Cardiac ventricle fibroblast (primary cell): ENCODE measurements at places on chromosomes 1 and 21. TPM values are rescaled to one million over a fixed set of nuclear protein-coding genes. Genes with fewer than 3 reads are reported as not detected.

Gene CDK18
- total RNA-seq: 2.9 and 4.6 TPM in 2 replicates

Gene SH2D5
- total RNA-seq: 0.25 and 0.59 TPM in 2 replicates

Gene SMIM1
- 2.1 TPM in 1 of 2 replicates, not detected in the other for total RNA-seq

Gene DEPDC1
- 0.81 and 1.5 TPM in 2 replicates for total RNA-seq

Gene KCNE1
- 0.05 TPM in 1 of 2 replicates, not detected in the other for total RNA-seq

Gene GPR153
- 13.0 and 14.0 TPM in 2 replicates for total RNA-seq

Gene MAP3K21
- total RNA-seq: 0.10 and 0.12 TPM in 2 replicates

Gene SYT14
- 0.05 and 0.19 TPM in 2 replicates for total RNA-seq

Gene SLC35F3
- total RNA-seq: not detected in 2 replicates

Gene LRRC71
- total RNA-seq: not detected in 2 replicates

Gene ANKRD45
- not detected in 2 replicates for total RNA-seq

Gene S100A12
- total RNA-seq: not detected in 2 replicates

Gene S100A9
- not detected in 2 replicates for total RNA-seq

Gene CHI3L1
- 2,798 and 3,366 TPM in 2 replicates for total RNA-seq

Gene ADCY10
- 0.06 TPM in 1 of 2 replicates, not detected in the other for total RNA-seq

Gene SIKE1
- 41.7 and 45.2 TPM in 2 replicates for total RNA-seq

Gene VWA5B1
- not detected in 2 replicates for total RNA-seq

Gene NUDT4B
- total RNA-seq: 17.1 and 19.0 TPM in 2 replicates

Gene TRIM67
- 0.06 and 0.15 TPM in 2 replicates for total RNA-seq

Gene HSD3B2
- total RNA-seq: not detected in 2 replicates

Gene UBXN10
- total RNA-seq: 0.05 TPM in 1 of 2 replicates, not detected in the other

Gene BARHL2
- not detected in 2 replicates for total RNA-seq

Gene ESPN
- total RNA-seq: 0.12 TPM in 1 of 2 replicates, not detected in the other

Gene RPS27
- total RNA-seq: 1,536 and 1,696 TPM in 2 replicates

Gene TUFT1
- 1.1 and 2.5 TPM in 2 replicates for total RNA-seq

Gene FCER1A
- total RNA-seq: not detected in 2 replicates

Gene SELENBP1
- total RNA-seq: 102 and 106 TPM in 2 replicates

Gene SPATA21
- total RNA-seq: not detected in 2 replicates

Gene DYRK3
- 9.9 and 10.8 TPM in 2 replicates for total RNA-seq

Gene TDRD10
- total RNA-seq: 0.37 and 0.49 TPM in 2 replicates

Gene NBPF6
- total RNA-seq: not detected in 2 replicates

Gene LAMC2
- 2.2 and 3.3 TPM in 2 replicates for total RNA-seq

Gene LSM10
- total RNA-seq: 40.0 and 42.3 TPM in 2 replicates
